ENCODE measurements at places on chromosomes 1 and 21.

DNA sequence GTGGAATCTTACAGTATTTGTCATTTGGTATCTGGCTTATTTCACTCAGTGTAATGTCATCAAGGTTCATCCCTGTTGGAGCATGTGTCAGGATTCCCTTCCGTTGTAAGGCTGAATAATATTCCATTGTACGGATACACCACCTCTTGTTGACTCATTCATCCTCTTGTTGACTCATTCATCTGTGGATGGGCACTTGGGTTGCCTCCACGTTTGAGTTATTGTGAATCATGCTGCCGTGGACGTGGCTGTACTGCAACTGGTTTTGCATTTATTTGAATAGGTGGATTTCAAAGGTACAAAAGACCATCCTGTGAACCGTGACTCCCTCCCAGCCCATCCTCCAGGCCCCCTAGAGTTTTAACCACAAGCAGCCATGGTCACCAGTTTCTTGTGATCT is 11.9 kb upstream of the TCP10L start:
- no peak for DNase-seq

DNA sequence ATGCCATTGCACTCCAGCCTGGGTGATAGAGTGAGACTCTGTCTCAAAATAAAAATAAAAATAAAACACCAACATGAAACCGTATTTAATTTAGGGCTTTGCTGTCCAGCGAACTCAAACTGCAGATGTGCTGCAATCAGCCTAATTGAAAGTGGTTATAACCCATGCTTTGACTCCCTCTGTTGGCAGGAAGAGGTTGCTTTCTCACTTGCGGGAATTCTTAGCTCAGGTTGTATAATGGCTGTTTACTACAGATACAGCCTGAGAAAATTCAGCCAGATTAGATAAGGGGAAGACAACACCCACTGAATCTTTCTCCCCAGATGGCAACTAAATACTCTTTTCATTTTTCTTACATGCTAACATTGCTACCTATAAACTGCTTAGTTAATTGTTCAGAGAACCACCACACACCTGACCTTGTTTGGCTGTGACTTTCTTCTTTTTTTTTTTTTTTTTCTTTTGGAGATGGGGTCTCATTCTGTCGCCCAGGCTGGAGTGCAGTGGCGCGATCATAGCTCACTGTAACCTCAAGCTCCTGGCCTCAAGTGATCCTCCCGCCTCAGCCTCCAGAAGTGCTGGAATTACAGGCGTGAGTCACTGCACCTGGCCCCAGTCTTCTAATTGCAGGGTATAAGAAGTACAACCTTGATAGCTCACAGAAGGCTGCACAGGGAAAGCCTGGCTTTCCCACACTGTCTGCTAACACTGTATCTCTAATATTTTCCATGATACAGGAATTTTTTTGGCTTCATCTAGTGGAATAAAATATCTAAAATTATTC is 34.6 kb downstream of the DNTTIP2 start:
- DNase-seq: no peak

- no peak for DNase-seq
Measured at GRCh38 chr1:67935560-67935959, 102.3 kb upstream of the GNG12 start.

GRCh38 chr1:248757784-248758195 is 2.2 kb upstream of the LYPD8 start:
- no peak for DNase-seq

GRCh38 chr1:106022312-106022902 is 1034.1 kb upstream of the PRMT6 start:
- DNase-seq: no peak

Measured in activated CD4-positive, alpha-beta T cell treated with anti-CD3 and anti-CD28 coated beads, Interleukin-2, amount 50 U/mL, for 24 hours (primary cell).